Motor neuron (in vitro differentiated cells): ENCODE measurements at places on chromosomes 4 and X.

GRCh38 chr4:177033632-177034031 lies 240.9 kb upstream of the VEGFC start:
- no peak for ATAC-seq

DNA sequence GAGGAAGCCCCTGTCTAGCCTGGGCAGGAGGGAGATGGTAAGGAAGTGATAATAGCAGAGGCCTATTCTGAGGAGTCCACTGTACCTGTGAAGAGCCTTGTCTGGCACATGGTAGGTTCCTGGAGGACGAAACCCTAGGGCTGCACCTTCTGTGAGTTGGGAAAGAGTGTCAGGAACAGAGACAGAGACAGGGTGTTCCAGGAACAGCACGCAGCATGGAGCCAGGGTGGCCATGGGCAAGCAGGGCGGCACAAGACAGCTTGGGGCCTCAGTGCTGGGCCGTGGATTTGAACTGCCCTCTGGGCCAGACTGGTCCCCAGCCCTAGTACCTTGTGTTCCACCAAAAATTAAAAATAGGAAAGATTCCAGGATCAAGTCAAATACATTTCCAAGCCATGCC lies 272.5 kb downstream of the EVC2 start:
- no peak for ATAC-seq

DNA sequence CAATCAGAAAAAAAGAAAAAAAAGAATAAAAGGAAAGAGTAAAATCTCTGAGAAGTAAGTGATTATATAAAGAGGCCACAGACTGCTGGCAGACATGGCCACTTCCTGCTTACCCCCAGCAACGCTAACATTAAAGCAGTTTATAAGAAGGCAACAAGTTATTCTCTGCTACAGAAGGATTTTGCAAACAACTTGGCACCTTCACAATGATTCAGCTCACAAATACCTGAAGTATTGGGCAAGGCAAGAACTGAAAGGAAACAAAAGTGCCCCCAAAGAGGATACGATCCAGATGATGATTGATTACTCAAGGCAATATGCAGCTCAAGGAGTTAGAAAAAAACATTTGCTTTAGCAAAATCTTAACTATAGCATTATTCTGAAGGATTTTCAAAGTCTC lies 718.8 kb downstream of the KLHL13 start:
- no peak for ATAC-seq

DNA sequence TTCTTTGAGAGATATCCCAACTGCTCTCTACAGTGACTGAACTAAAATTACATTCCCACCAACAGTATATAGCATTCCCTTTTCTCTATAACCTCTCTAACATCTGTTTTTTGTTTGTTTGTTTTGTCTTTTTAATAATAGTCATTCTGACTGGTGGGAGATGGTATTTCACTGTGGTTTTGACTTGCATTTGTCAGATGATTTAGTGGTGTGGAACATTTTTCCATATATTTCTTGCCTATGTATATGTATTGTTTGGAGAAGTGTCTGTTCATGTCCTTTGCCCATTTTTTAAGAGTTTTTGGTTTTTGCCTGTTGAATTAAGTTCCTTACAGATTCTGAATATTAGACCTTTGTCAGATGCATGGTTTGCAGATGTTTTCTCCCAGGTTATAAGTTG lies 9.0 kb downstream of the USO1 start:
- ATAC-seq = no peak

DNA sequence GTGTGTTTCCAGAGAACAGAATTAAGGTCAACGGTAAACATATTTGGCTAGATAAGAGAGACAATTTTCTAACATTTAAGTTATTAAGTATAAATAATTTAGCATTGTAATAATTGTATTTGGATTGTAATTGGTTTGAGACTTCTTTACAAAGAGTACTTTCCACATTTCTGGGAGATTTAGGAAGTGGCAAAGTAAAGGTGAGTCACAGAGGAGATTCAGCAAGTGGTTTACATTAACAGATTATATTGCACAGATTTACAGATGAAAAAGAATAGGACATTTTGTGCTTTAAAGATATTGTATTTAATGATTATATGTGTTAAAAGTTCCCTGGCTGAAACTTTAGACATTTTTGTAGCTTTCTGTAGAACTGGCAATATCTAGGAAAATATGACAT lies 584.4 kb upstream of the AADAT start:
- ATAC-seq = no peak

- ATAC-seq = no peak
Measured at GRCh38 chrX:13121020-13121555, 76.7 kb upstream of the FAM9C start.

GRCh38 chr4:15653864-15654592 lies 1.1 kb downstream of the FBXL5 start:
- ATAC-seq = peak; percentile 51

GRCh38 chr4:147790412-147790811 lies 58.5 kb downstream of the ARHGAP10 start:
- ATAC-seq = no peak

DNA sequence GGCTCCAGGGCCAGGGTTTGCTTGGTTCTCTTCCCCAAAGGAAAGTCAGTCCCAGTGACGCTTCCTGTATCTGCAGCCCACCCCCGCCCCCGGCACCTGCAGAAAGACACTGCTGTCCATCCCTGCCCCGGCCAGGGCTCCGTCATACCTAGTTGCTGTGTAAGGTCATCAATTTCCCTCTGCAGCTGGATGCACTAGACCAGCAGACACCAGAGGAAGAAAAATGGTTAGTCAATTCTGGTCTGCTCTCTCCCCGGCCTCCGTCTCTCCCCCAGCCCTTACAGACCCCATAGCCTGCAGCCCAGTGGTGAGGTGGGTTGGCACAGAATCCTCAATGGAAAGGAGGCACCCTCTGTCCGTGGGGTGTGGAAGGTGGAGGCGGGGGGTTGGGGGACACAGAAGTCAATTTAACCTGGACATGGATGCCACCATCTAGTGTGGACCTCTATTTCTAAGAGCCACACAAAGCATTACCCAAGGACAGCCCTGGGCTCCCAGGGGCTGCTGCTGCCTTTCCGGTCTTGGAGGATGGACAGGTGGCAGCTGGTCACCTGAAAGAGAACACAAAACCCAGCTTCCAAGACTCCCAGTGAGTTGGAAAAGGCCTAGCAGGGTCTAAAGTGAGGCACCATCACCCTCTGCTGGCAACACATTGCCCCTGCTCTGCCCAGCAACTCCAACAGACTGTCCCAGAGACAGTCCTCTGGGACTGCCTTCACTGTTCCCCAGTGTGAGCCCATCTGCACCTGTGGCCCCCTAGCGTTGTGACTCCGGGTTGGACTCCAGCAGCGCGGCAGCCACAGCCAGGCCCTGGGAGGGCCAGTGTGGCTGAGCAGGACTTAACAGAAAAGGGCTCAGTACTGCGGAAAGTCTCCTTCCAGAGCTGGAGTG lies 40.2 kb upstream of the NHSL2 start:
- ATAC-seq = peak; percentile 58

- ATAC-seq = no peak
Measured at GRCh38 chrX:98299785-98300184, 1416.1 kb downstream of the RPA4 start.

DNA sequence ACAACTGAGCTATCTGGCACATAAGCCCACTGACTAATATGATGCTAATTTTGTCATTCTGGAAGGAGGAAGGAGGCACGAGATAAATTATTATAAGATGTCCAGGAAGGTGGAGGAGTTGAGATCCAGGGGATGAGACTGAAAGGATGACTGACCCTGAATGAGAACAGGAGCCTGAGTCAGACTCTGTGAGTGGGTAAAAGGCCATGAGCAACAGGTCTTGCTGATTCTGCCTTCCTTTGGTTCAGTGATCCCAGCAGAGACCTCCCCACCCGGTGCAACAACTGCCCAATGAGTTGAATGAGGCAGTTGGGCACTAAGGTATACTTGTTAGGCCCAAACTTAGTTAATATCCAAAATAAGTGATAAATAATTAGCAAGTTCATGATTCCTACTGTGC lies 238.1 kb upstream of the GPC4 start:
- ATAC-seq = no peak

DNA sequence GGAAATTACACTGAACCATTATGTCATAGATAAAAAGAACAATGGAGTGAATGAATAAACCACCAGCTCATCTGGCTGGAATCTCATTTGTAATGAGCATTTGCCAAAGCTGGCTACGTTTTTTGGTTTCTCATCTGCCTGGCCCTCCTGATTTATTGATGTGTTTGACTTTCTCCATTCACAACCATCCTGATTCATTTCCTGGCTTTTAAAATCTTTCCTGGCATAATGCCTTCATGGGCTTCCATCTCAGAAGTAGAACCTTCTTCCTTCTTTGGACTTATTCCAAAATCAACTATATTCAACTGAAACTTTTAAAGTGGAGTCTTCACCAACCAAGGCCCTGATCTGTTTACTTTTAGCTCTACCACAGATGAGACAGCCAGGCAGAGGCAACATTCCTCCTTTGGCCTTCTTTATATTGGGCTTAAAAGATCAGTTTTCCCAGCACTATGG lies 36.0 kb upstream of the ARSJ start:
- no peak for ATAC-seq

DNA sequence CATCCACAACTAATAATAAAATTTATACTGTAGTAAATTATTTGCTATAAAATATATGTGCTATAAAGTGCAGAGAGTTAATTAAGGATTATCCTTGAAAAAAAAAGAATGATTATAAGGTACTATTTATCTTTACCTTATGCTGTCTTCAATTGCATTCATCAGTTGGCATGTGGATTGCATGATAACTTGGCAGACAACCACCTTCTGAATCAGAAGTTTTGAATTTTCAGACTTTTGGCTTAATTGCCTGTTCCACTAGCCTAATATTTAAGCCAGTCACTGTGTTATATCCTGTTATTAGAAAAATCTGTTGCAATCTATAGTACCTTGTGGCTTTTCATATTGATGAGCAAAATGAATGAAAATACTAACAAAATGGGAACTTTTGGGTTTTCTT lies 1040.3 kb upstream of the PCDH10 start:
- no peak for ATAC-seq

DNA sequence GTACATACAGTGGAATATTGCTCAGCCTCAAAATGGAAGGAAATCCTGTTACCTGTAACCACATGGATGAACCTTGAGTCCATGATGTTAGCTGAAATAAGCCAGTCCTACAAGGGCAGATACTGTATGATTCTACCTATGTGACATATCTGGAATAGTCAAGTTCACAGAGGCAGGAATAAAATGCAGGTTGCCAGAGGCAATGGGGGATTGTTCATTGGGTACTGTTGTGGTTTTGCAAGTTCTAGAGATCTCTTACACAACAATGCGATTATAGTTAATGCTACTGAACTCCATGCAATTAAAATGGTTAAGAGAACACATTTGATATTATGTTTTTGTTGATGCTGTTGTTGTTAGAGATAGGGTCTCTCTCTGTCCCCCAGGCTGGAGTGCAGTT lies 74.6 kb downstream of the SHROOM2 start:
- ATAC-seq = no peak

GRCh38 chr4:74624351-74625151 lies 169.8 kb downstream of the BTC start:
- no peak for ATAC-seq

DNA sequence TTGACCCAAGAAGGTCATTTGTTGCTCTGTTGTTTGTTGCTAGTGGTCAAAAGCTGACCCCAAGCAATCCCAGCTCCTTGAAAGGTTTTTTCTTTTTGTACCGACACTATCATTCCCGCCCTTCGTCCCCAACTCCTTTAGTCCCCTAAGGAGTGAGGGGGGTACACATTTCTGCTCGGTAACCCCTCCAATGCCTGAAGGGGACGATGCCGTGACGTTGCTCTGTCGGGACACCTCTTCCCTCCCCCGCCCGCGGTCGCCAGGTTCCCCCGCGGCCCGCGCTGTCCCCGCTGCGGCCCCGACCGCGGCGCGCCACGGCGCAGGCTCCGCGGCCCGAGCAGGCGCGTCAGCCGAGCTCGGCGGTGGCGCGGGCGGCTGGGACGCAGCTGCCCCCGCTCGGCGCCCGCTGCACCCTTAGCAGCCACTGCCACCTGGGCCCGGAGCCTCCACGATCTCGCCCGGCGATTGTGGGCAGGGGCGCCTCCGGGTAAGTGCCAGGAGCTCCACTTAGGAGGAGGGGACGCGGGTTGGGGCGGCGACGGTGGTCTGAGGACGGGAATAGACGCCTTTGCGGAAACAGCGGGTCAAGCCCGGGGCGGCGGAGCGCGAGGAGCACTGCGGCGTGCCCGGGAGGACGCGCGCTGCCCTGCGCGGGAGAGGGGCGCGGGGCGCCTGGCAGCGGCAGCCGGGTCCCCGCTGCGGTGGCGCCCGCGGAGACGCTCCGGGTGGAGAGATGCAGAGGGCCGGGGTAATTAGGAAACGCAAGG lies at the start of gene GLRB:
Gene GLRB, plus strand, starts transcription at position 340 of the 767 bp plus-strand sequence. CDS start 1,875 bp downstream, outside the sequence.
- peak; percentile 95 for ATAC-seq

DNA sequence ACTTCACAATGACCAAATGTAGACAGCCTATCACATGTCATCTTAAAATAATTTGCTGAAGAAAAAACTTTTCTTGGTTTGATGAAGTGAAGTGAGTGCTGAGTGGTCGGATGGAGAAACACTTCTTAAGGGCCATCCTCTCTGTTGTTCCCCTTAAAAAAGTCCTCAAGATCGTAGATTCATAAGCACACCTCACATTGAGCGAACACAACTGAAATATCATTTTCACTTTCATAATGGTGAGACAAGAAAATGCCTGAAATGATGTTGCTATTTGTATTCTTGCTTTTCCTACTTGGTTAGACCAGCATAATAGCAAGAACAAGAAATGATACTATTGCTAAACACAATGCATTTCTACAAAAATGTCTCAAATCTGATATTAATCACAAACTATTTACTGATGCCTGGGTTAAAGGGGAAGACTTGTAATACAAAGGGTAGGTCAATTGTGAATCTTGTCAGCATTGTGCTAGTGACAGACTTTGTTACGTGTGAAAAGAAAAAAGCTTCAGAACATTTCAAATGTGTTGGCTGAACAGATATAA lies 305.6 kb upstream of the NR3C2 start:
- ATAC-seq = no peak

GRCh38 chrX:154409222-154409871 lies at the start of gene DNASE1L1:
Gene DNASE1L1, minus strand, starts transcription at chrX:154409254. Its CDS starts 3,686 bp downstream, at chrX:154405568.
- peak; percentile 68 for ATAC-seq

DNA sequence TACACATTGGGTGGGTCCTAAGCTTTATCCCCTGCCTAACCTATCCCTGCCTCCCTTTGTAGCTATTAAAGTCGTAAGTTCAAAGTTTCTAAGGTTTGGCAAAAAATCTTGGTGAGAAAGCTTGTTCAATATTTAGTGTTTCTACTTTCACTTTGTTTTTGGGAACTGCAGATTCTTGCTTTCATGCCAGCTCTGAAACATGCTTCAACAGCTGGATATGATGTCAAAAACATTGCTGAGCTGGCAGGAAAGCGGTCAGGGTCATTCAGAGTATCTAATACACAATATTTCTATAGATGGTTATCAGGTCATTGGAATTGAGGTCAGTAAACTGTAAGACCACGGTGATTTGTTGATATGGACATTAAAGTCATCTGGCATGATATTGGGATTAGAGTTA lies 19.7 kb downstream of the CENPI start:
- ATAC-seq = no peak
